ENCODE measurements at places on chromosomes 3 and 15.

- H3K36me3 ChIP-seq: no peaks in the 10 kb centered on the region
- H3K4me1 ChIP-seq: peaks cover 8% of the 10 kb centered on the region
- H3K4me3 ChIP-seq: no peak overlapping the region
Observed at GRCh38 chr15:31214158-31214863, 112.3 kb upstream of the KLF13 start.

DNA sequence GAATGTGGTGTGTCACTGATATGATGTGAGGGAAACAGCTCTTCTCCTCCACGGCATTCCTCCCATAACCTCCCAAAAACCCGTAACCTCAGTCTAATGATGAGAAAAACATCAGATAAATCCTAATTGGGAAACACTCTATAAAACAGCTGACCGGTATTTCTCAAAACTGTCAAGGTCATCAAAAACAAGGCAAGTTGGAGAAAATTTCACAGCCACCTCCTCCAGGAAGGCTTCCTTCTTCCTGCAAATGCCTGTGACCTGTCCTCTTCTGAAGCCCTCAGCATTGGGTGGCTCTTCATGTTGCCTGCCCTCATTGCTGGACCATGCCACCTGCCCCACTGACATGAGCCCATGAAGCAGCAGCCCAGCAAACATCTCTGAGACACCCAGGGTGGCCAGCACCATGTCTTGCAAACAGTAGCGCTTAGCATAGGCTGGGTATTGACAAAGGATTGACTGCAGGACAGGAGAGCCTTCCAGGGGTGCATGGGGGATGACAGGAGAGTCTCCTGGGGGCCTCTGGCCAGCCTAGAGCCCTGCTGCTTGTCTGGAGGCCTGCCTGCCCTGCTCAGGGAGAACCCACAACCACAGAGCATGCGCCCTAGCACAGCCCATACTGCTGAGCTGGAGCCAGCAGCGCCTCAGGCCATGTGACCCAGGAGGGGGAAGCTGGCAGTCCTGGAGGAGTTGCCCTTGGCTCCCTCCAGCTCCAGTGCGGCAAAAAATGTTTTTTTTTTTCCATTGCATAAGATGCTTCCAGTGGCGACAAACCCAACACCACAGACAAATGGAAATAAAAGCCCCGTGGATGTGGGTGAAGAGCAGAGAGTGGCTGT, 49.7 kb downstream of the XXYLT1 start:
- H3K27ac ChIP-seq: no peak overlapping the region
- DNase-seq: peak; percentile 75
- H3K27me3 ChIP-seq: no peaks in the 10 kb centered on the region
- no peak overlapping the region for H3K4me3 ChIP-seq
- H3K4me1 ChIP-seq: peaks cover 9% of the 10 kb centered on the region

GRCh38 chr15:79283252-79284048, 928 bp downstream of the ANKRD34C start:
- no peaks in the 10 kb centered on the region for H3K4me1 ChIP-seq
- no peak overlapping the region for H3K4me3 ChIP-seq
- H3K27ac ChIP-seq: no peak overlapping the region
- peak; percentile 68 for DNase-seq
- peaks cover 3% of the 10 kb centered on the region for H3K27me3 ChIP-seq

DNA sequence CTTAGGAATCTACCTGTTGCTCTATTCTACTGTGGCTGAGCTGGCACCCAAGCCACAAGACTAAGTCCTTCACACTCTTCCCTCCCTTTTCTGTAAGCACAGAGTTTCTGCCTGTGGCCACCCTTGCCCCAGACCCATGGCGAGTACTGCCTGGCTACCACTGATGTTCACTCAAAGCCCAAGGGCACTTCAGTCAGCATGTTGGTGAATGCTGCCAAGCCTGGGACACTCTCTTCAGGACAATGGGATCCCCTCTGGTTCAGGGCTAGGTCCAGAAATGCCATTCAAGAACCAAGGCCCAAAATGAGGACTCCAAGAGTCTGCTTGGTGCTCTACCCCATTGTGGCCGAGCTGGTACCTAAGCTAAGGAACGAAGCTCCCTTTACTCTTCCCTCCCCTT, 184.2 kb downstream of the FGF12 start:
- H3K4me1 ChIP-seq: no peaks in the 10 kb centered on the region
- H3K27ac ChIP-seq: no peak overlapping the region
- H3K36me3 ChIP-seq: no peaks in the 10 kb centered on the region
- H3K27me3 ChIP-seq: no peaks in the 10 kb centered on the region
